ENCODE measurements at places on chromosomes 12 and 14.

- DNase-seq: peak; percentile 36
These were observed 35.1 kb downstream of the TMBIM6 start for GRCh38 chr12:49776413-49776812.

- DNase-seq: no peak
These were observed 663 bp upstream of the ULK1 start for GRCh38 chr12:131893605-131894312.

DNA sequence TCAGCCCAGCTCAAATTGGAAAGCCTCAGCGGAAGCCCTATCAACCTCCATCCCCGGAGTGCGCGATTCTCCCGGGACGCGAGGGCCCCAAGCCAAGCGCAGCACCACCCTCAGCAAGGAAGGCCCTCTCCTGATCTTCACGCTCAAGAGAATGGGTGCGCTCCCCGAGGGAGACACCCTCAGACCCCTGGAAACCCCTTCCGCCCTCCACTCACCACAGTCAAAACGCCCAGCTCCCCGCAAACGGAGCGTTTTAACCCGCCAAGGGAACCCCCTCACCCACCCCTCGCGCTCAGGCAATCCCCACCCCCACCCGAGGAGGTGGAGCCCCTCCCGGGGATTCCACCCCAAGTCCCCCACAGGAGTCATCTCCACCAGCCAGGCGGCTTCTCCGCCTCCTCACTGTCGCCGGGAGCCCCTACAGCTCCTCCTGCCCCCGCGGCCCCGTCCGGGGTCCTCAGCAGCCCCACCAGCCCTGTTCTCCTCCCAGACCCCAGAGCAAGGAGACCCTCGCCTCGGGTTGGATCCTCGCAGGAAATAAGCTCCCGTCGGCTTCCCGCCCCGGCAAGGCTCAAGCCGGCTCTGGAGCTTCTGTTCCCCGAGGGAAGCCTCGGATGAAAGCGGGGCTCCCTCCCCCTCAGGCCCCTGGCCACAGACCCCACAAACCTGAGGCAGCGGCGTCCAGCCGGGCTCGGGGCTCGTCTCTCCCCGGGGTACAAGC is 507 bp downstream of the BAZ2A start:
- peak; percentile 46 for DNase-seq

GRCh38 chr12:25728056-25728595 is 175.0 kb upstream of the LMNTD1 start:
- DNase-seq: no peak

DNA sequence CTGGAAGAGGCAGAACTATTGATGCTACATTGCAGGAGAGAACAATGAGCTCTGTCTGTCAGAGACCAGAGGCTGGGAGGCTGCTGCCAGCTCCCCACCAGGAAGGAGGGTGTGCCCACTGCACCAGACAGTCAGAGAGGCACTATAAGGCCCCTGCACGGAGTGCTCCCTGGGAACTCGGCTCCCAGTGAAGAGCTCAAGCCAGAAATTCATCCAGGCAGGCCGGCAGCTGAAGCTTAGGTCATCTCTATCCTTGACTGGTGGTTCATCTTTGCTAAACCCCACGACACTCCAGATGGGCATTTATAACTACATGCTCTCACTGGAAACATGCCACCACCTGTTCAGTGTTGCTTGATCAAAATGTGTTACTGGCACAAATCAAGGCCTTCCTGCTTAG is 65.1 kb upstream of the GPATCH2L start:
- no peak for DNase-seq

- DNase-seq: no peak
These were observed 190.1 kb downstream of the BCL11B start for GRCh38 chr14:99081880-99082279.

GRCh38 chr12:88391556-88391955 is 188.7 kb downstream of the KITLG start:
- DNase-seq: no peak

GRCh38 chr14:59190372-59190771 is 1.9 kb downstream of the DAAM1 start:
- DNase-seq: no peak

DNA sequence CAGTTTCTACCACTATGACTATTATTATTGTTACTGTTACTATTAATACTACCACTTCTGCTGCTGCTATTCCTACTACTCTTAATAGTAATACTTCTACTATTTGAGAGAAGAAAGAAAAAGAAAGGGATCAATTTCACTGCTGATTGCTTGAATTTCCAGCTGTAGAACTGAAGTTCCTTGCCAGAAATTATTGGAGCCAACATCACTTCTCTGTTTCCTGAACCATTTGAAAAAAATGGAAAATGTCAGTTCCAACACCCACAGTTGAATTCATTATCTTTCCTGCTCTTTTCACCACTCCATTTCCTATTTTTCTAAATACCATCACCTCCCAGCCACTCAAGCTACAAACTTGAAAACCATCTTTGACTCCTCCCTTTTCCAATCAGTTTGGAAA is 54.1 kb upstream of the PIK3C2G start:
- no peak for DNase-seq

- DNase-seq: no peak
These were observed 122.9 kb downstream of the MYRFL start for GRCh38 chr12:69947897-69948296.

DNA sequence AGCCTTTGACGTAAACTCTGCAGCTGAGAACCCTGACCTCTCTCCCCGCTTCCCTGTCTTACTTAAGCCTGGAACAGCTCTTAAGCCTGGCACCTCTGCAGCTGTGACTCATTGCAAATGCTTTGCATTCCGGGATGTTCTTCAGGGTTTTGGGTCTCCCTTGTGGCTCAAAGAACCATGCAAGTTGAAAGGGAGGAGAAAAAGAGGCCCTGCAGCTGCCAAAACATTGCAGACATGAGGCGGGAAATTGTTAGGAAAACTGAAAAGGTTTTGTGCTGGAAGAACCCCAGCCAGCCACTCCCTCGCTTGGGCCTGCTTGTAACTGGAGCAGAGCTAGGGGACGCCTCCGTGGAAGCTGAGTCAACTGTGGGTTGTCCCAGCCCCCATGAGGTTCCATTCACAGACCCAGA is 60.2 kb upstream of the FERMT2 start:
- no peak for DNase-seq

DNA sequence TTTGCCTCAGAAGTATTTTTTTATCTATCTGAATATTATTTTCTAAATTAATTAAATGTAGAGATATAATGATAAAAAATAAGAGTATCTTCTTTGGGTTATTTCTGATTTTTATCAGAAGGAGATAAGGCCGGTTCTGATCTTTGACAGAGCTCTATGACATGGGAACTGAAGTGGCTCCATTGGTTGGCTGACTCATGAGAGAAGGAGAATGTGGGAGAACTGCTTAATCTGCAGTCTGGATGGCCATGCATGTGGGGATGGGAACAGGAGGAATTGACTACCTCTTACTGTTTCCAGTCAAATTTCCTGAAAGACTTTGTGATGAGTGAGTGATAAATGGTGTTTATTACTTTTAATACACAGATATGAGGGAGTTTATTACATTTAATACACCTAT is 155.8 kb upstream of the ATP2B1 start:
- DNase-seq: no peak

GRCh38 chr12:62656591-62657362 is 190.2 kb downstream of the MON2 start:
- no peak for DNase-seq

GRCh38 chr12:118645219-118645618 is 268.9 kb downstream of the SUDS3 start:
- no peak for DNase-seq

DNA sequence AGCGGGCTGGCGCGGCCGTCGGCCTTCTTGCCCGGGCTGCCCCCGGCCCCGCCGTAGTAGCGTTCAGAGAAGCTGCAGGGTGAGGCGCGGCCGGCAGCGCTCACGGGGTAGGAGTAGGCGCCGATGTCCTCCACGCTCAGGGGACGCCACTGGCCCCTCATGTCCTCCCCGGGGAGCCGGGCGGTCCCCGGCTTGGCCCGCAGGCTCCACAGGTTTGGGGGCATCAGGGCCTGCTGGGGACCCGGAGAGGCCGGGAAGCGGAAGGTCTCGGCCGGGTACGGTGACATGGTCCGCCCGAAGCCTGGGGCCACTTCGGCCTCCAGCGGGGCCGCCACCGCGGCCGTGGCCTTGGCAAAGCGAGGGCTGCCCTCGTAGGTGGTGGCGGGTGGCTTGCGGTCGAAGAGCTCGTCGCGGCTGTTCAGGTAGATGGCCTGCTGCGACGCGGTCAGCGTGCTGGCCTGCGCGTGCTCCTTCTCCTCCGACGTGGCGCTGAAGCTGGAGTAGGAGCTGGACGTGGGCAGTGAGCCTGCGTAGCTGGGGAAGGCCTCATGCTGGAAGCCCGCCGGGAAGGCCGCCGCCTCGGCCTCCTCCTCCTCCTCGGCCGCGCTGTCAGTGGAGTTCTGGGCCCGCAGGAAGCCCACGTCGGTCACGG is 48.7 kb downstream of the BEGAIN start:
- DNase-seq: no peak

DNA sequence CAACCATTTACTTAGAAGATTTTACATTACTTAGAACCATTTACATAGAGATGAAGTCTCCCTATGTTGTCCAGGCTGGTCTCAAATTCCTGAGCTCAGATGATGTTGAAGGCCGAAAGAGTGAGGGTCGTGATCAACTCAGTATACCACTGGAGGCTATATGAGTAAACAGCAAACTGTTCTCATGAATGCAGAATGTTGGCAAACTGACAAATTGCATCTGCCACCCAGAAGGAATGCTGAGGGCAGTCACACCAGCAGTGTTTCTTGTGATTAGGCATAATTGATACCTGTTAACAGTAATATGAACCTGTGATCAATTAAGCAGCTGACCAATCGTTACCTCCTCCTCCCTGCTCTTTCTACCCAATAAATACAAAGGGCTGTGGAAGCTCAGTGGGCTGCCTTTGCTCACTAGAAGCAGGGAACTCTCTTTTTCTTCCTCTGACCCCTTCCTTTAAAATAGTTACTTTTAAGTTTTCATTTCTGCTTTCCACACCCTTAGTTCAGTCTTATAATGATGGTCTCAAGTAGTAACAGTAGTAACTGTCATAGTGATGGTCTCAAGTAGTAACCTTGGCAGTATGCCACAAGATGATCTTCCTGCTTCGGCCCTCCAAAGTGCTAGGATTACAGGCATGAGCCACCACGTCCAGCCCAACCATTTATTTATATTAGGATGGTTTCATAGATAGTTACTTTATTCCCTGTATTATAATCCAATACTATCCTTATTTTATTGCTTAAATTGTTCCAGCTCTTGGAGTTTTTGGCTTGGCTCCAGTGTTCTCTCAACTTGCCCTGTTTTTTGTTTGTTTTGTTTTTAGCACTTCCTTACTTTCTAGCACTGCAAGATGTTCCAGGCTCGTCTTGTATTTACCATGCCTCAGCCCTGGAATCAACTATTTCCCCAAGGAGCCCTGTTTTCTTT is 25.8 kb downstream of the LIMA1 start:
- DNase-seq: no peak

DNA sequence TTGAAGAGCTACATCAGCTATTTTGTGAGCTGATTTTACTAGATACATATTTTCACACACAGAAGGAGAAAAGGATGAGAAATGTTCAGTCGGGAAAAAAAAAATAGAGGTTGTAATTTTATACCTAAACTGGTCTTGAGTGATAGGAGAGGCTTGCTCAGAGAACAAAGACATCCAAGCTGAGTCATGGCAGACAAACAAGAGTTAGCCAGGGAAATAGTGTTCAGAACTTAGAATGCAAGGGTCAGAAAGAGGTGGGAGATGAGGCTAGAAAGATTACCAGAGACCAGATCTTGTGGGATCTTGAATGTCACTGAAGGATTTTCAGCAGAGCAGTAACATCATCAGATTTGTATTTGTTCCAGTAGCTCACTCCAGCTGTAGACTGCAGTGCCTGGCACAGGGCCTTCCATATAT is 121.9 kb upstream of the ATF1 start:
- DNase-seq: no peak

DNA sequence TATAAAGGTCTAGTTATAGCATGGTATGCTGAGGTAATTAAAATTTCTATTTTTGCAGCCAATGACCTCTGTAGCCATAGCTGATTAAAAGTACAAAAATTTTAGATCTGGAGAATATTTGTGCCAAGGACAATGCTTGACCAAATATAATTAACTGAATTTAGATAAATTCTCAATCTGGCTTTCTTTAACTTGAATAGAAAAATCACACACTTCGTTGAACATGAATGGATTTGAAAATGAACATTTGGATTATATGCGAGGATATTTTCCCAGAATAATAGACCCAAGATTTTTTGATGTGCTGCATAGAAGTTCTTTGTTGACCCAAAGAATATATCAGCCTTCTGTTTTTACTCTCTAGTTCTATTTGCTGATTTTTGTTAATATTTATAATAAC is 38.4 kb upstream of the G2E3 start:
- no peak for DNase-seq

GRCh38 chr12:20011200-20011599 is 357.1 kb upstream of the PDE3A start:
- DNase-seq: no peak

GRCh38 chr14:99481745-99482099 is 513 bp downstream of the CCNK start:
- no peak for DNase-seq

DNA sequence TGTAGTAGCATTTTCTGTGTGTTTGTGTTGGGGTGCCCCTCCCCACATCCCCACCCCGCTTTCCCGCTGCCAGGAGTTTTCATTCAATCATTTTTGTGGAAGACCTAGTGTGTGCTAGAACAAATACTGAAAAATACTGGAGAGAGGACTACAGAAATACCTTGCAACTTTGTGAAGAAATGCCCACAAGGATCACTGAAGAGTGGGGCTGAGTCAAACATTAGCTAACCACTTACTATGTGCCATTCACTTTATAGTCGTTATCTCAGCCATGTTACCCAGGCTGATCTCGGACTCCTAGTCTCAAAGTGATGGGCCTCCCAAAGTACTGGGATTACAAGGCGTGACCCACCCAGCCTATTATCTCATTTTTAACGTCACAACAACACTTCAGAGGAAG is 559 bp upstream of the LMBR1L start:
- DNase-seq: no peak

DNA sequence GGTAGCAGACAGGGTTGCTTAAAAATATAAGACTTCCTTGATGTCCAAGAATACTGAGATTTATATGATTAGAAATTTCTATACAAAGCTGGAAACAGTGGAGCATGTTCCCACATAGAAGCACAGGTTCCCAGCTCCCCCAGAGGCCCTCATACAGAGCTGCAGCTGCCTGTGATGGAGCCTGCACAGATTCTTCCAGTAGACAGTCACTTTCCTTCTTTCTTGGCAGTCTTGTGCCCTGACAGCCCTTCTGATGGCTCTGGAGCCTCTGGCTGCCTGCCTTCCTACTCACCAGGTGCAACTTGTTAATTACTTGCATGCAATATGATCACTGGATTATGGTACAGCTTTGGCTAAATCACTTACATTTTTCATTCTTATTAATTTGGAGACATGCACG is 44.4 kb downstream of the BICD1 start:
- DNase-seq: no peak

Data from immature natural killer cell (primary cell).